T47D (cell line): ENCODE measurements at places on chromosomes 3 and 15.
A peak's percentile ranks its signal among the peaks of the same experiment; 100 is the strongest.

GRCh38 chr3:186782542-186783057 lies 777 bp upstream of the EIF4A2 start:
- DNase-seq: peak; percentile 56

DNA sequence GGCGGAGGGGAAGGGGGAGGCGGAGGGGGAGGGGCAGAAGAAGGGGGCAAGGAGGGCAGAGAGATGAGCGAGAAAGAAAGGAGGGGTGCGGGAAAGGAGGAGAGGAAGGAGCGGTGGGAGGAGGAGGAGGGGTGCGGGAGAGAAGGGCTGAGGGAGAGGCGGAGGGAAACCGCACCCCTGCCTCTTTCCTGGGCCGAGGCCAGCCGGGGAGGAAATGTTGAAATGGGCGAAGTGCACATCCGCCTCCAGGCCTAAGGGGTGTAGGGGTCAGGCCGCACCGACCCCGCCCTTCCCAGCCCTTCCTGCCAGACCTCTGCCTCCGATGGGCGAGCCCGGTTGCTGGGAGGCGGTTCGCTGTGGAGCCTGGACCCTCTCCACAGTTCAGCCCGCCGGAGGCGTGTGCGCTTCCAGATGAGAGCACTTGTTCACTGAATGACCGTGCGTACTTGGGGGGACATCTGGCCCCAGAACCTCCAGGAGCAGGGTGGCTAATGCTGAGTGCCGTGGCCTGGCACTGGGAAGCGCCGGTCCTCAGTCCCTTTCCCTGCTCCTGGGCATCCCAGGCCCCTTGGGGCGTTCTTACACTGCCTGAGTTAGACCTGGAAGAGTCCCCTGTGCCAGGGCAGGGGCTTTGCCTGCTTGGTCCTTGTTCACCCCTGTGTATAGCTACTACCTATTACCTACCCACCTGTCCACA lies 110.3 kb upstream of the KLF13 start:
- DNase-seq: peak; percentile 24

- DNase-seq: no peak
Measured at GRCh38 chr3:179942553-179943075, 94.1 kb downstream of the PEX5L start.

GRCh38 chr15:90388462-90389380 lies 679 bp downstream of the IQGAP1 start:
- DNase-seq: peak; percentile 28

GRCh38 chr15:49706805-49707204 lies 86.0 kb downstream of the DTWD1 start:
- DNase-seq: no peak

- no peak for DNase-seq
Measured at GRCh38 chr3:17386432-17386831, 356.0 kb downstream of the TBC1D5 start.

DNA sequence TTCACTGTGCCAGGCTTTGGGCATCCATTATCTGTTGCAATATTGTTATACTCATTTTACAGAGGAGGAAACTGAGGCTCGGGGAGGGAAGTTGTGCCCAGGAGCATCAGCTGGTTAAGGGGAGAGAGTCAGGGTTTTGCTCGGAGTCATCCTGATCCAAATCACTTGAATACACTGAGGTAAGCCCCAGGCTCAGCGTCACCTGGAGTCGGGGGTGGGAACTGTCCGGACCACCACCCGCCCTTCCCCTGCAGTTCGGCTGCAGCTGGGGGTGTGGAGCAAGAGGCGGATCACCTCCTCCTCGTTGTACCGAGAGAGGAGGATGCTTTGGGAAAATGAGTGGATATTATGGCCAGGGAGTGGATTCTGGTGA lies 646 bp downstream of the HRH1 start:
- DNase-seq: no peak

GRCh38 chr3:169665264-169666075 lies 2.0 kb upstream of the MECOM start:
- DNase-seq: no peak

DNA sequence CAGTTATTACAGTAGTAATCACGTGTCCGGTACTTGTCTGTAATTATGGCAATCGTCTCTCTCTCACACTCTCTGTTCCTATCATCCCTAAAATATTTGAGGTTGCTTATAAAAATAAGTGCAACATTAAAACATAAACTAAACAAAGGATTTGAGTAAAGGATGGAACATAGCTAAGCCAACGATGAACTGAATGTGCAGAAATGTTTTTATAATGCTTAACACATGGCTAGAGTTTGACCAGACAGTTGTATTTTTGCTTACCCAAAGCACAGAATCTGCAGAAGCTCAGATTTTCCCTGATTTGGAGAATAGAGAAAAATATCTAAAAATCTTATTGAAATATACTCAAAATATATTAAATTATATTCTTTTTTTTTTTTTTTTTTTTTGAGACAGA lies 1030.9 kb downstream of the NAALADL2 start:
- no peak for DNase-seq

- DNase-seq: no peak
Measured at GRCh38 chr3:30162579-30162978, 443.8 kb upstream of the TGFBR2 start.

GRCh38 chr3:134839422-134839821 lies 44.4 kb downstream of the EPHB1 start:
- DNase-seq: no peak

DNA sequence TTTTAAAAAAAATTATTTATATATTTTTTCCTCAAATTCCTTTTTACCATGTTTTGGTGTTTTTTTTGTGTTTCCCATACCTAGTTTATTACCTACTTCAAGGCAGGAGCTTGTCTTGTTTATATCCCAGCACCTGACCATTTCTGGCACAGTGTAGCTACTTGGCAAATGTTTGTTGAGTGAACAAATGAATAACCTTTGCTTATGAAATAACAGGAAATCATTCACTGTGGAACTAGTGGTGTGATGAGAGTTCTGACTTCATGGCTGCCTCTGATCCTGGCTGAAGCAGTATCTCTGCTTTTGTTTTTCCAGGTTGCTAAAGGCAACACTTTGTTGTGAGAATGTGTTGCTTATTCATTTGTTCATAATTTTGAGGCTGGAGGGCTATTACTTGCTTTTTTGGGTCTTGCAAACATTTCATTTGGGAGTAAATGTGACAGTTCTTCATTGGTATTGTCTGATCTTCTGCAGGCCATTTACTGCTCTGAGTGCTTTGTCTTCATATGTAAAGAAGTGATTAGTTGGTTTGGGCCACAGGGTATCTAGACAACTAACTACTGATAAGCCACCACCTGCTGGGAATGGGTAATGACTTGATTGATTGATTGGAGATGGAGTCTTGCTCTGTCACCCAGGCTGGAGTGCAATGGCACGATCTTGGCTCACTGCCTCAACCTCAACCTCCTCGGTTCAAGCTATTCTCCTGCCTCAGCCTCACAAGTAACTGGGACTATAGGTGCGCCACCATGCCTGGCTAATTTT lies 5.7 kb downstream of the RAD54L2 start:
- no peak for DNase-seq

- peak; percentile 48 for DNase-seq
Measured at GRCh38 chr3:44992555-44993470, 16.8 kb downstream of the EXOSC7 start.

GRCh38 chr3:180854887-180855286 lies 57.6 kb upstream of the FXR1 start:
- DNase-seq: no peak
